ENCODE measurements at places on chromosomes 2 and 18.

- ATAC-seq: no peak
Measured at GRCh38 chr2:215110918-215111317, 27.5 kb downstream of the ABCA12 start.

DNA sequence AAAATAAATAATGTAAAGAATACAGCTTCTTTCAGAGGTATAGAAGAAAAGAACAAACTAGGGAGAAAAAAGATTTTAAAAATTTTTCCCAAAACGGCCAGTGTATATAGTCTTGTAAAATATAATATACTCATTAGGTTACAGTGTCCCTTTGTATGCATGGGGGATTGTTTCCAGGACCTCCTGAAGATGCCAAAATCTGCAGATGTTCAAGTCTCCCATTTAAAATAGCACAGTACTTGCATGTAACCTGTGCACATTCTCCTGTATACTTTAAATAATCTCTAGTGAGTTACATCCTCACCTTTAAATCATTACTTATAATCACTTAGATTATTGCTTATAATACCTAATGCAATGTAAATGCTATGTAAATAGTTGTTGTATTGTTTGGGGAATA lies 80.6 kb upstream of the LRRTM4 start:
- no peak for ATAC-seq

GRCh38 chr2:86790134-86790675 lies 508 bp downstream of the CD8A start:
- ATAC-seq: peak; percentile 21

- peak; percentile 92 for ATAC-seq
Measured at GRCh38 chr2:112627060-112628040, 18.4 kb upstream of the SLC20A1 start.

GRCh38 chr18:77557046-77557587 lies 307.5 kb downstream of the GALR1 start:
- ATAC-seq: no peak

GRCh38 chr18:8615397-8616027 lies 6.3 kb downstream of the RAB12 start:
- ATAC-seq: peak; percentile 82

DNA sequence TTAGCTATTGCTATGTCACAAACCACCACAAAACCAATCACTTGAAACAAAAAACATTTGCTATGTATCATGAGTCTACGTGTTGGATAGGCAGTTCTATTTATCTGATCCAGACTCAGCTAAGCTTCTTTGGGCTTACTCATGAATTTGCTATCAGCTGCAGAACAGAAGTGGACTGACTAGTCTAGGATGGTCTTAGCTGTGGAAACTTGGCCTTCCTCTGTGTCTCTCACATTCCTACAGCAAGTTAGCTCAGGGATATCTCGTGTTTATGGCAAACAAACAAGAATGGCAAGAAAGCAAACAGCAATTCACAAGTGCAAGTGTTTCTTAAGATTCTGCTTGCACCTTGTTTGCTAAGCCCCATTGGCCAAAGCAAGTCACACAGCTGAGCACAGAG lies 288.0 kb upstream of the TNP1 start:
- ATAC-seq: no peak
